ENCODE measurements at places on chromosomes 2 and 18.

- DNase-seq = no peak
Observed at GRCh38 chr18:23300231-23300805, 152.8 kb upstream of the RIOK3 start.

DNA sequence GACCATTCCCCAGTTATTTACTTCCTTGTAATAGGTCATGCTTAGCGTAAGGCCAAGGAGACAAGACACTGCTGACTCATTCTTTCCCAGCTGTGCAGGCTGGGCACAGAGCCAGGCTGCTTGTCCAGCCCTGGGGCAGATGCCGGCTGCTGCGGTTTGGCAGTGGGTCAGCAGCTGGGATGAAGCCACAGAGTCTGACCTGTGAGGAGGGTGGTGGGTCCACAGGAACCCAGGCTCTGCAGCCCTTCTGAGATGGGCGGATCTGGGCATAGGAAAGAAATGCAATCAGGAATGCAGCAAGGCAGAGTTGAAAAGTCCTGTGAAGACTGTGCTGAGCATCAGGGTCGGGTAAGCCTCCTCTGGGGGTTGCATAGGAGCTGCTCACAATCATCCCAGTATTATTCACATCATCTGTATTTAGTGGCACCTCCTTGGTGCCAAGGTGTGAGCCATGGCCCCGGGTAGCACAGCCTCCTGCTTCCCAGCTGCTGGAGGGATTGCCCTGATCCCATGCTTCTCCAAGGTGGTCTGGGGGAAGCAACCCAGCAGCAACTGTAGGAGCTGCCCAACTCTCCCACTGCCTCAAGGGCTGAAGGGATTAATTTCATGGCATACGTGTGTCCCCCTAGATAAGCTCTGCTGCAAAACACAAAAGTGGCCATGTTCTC, 139.0 kb downstream of the DDX1 start:
- no peak for DNase-seq

- no peak for DNase-seq
Observed at GRCh38 chr2:150710916-150711315, 223.4 kb upstream of the RND3 start.

DNA sequence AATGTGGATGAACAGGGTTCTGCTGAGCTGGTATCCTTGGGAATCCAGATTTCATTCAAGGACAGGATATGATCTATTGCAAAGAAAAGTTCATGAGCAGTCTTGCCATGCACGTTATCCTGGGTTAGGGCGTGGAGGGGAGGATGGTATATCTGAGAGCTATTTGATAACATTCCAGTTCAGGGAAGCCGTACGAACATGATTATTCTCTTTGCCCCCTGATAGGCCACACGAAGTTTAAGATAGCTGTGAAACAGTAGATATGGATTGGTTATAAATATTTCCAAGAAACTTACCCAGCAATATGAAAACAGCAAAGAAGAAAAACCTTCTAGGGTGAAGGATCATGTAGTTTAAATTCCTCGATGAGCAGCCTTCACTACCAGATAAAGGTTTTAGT, 171.9 kb downstream of the LTBP1 start:
- no peak for DNase-seq

DNA sequence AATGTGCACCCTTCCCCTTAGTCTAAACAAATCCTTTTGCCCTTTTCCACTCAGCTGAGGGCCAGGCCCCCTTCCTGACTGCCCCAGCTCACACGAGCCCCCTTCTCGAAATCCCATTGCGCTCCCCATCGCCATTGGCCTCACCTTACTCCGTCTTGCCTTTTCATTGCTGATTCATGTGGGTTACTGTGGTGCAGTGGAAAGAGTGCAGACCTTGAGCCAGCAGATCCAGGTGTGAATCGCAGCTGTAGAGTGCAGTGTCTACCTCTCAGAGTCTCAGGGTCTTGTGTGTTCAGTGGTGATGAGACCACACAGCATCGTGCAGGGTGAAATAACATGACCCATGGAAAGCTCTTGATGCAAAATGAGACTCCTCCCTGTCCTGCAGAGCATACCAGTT, 132.4 kb upstream of the APCDD1 start:
- no peak for DNase-seq

DNA sequence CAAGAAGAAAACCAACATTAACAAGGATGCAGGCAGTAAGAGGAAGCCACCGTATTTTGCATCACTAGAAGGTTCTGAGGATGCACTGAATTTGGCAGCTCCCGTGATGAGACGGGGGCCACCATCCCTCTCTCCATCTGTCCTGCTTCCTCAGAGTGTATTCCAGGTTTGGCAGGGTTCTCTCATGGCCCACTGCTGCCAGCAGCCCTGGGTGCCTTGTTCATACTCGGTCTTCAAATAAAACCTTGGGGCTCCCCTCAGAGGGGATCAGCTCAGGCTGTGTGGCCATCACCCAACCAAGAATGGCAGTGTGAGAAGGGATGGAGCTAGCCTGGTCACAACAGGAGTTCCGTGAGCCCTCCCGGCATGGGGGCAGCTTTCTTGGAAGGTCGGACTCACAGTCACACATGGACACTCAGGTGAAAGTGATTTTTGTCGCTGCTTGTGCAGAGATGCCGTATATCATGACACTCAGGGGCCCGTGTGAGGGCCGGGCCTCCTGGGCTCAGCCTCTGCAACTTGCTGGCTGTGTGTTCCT, 12.8 kb upstream of the MBP start:
- DNase-seq = no peak

DNA sequence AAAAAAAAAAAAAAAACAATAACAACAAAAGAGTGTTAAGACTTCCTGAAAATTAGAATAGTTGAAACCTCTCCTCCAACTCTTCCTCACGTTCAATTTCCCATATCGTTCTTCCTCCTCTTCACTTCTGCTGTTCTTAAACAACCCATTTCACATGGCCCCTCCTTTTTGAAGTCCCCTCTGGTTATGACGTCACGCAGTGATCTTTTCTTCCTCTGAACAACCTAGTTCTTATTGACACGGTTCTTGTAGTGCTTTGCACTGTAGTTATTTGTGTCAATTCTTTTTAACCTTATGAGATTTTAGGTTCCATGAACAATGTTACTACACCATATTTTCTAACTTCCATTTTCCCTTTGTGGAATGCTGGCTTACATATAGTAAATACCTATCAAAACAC, 69.5 kb upstream of the RGPD4 start:
- DNase-seq = no peak

- DNase-seq = no peak
Observed at GRCh38 chr2:195352581-195352980, 304.4 kb upstream of the SLC39A10 start.

DNA sequence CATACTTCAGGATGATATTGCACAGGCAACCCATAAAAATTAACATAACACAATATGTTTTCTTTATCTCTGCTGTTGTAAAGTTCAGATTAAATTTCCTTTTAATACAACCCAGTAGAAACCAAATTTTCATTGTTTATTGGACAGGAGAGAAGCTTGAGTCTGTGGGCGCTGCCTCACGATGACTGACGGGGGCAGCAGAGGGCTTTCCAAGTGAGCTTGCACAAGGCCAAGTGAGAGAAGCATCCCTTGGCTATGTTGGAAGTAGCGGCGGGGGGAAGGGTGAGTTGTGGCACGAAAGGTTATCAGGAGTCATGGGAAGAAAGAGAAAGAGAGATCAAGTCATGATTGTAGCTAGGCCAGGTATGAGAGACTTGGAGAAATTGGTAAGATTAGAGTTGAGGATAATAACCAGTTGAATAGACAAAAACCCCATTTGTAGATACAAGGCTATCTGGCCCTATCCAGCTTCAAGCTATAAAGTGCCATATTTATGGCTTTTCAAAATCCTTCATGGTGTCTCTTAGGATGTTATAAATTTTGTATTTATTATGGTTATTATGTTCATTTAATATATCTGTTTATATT, 413.7 kb upstream of the FAM98A start:
- DNase-seq = no peak

Measured in activated CD8-positive, alpha-beta memory T cell treated with anti-CD3 and anti-CD28 coated beads for 48 hours (primary cell).